ENCODE measurements at places on chromosomes 6 and 20.
A peak's percentile ranks its signal among the peaks of the same experiment; 100 is the strongest.

- DNase-seq: no peak
Observed at GRCh38 chr6:150656156-150656555, 56.5 kb downstream of the PLEKHG1 start.

- peak; percentile 41 for DNase-seq
Observed at GRCh38 chr20:63752411-63753101, 13.0 kb downstream of the SLC2A4RG start.

- DNase-seq: peak; percentile 47
Observed at GRCh38 chr6:26457264-26457805, 420 bp upstream of the BTN2A1 start.

DNA sequence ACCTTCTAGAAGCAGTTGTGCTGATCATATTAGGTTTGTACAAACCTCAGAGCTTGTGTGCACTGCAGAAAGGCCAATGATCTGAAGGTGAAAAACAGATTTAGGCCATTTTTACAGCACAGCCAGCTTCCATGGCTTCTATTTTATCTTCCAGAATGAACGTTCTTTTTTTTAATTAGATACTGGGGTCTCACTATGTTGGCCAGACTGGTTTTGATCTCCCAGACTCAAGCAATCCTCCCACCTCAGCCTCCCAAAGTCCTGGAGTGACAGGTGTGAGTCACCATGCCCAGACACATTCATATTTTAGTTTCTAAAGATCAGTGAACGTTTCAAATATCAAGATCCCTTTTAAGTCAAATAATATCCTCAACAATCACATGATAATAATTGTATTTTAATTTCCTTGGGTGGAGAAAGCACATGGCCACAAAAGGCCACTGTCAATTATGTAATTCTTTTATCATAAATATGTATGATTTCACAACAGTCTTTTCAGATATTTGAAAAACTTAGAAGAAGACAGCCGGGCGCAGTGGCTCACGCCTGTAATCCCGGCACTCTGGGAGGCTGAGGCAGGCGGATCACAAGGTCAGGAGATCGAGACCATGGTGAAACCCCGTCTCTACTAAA lies 326.7 kb upstream of the JARID2 start:
- DNase-seq: no peak

- no peak for DNase-seq
Observed at GRCh38 chr20:47191074-47191673, 165.3 kb downstream of the ZMYND8 start.

DNA sequence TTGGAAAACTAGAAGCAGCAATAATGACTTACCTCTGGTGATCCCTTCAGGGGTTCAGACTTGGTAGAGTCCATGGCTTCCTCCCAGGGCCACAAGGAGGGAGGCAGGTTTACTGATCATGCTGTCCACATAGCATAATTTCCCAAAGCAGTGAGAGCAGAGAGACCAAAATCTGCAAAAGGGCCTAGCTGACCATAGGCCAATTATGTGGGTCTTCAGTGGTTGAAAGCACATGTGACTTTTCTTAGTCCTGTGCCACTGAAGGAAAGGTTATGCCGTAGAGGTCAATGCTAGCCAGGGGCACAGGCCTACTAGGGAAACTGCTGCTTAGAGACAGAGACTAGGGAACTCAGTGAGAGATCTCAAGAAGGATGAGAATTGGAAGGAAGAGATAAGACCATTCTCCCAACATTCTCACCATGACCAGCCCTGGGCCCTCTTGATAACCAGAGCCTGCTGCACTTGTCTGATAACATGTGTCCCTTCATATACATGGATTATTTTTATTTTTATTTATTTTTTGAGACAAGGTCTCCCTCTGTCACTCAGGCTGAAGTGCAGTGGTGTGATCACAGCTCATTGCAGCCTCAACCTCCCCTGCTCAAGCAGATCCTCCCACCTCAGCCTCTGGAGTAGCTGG lies 2.0 kb upstream of the GTPBP2 start:
- no peak for DNase-seq

DNA sequence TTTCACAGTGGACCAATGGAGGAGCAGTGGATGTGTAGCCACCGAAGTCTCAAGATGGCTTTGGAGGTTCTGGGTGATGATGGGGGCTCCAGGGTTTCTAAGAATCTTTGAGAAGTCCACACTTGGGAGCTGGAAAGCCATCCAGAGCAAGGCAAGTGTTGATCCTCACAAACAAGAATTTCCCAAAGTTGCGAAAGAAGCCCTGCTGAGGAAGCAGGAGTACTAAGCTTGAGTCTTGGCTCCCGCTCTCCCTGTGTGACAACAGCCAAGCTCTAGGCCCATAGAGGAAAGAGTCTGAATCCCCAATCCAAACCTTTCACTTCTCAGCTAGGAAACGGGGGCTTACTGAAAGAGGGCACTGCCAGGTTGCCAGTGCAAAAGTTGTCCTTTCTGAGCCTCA lies 106.0 kb downstream of the EDN3 start:
- DNase-seq: no peak

DNA sequence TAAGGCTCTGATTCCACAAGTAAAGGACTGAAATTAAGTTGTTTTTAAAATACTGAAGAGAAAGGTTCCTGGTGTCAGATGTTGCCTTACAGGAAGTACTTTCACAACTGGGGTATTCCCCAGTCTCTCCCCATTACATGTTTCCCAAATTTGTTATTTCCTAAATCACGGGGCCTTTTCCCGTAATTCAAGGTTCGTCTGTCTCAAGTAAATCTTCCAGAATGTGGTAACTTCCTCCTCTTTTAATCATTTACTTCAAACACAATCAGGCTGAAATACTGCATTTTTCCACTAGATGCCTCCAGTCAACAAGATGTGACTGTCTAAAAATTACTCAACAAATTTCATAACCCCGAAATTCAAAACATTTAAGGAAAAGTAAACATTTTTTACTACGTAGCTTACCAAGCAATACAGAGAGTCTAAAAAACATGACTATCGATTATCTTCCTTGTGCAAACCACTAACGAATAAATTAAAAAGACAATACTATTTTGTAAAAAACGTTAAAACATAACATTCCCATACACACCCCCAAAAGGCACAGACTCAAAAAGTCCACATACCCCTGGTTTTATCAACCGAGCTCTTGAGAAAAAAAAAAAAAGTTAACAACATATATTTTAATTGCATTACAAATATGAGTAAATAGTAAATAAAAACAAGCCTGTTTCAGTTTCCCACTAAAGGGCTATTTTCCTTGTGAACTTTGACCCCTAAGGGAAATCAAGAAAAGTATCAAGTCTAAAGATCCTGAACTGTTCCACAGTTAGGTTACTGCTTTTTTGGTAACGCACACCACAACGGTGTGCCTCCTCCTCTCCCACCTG lies 1.7 kb downstream of the SOD2 start:
- DNase-seq: no peak
